ENCODE measurements at places on chromosomes 7 and 10.

- DNase-seq, result no peak
Observed at GRCh38 chr10:56662765-56663447, 301.8 kb upstream of the ZWINT start.

- DNase-seq, result no peak
Observed at GRCh38 chr10:22022257-22023032, 18.9 kb upstream of the DNAJC1 start.

- no peak for DNase-seq
Observed at GRCh38 chr10:77041636-77042258, 595.9 kb downstream of the KCNMA1 start.

GRCh38 chr10:34912771-34913170 lies 97.7 kb upstream of the PARD3 start:
- no peak for DNase-seq

DNA sequence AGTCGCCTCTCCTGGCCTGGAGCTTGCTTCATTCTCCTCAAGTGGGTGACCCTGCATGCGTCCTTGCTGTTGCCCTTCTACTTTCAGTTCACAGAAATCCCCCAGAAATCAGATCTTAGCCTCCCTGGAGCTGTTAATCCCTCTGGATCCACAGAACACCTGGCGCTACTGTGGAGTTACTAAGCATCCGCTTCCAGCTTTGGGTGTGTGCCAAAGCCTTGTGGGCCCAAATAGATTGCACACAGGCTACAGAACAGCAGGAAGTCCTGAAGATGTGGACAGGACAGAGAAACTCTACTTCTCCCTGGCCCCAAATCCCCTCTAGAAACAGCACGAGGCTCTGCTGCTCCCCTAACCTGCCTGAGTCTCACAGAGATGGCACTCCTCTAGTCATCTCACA lies 36.6 kb upstream of the PDLIM1 start:
- no peak for DNase-seq

DNA sequence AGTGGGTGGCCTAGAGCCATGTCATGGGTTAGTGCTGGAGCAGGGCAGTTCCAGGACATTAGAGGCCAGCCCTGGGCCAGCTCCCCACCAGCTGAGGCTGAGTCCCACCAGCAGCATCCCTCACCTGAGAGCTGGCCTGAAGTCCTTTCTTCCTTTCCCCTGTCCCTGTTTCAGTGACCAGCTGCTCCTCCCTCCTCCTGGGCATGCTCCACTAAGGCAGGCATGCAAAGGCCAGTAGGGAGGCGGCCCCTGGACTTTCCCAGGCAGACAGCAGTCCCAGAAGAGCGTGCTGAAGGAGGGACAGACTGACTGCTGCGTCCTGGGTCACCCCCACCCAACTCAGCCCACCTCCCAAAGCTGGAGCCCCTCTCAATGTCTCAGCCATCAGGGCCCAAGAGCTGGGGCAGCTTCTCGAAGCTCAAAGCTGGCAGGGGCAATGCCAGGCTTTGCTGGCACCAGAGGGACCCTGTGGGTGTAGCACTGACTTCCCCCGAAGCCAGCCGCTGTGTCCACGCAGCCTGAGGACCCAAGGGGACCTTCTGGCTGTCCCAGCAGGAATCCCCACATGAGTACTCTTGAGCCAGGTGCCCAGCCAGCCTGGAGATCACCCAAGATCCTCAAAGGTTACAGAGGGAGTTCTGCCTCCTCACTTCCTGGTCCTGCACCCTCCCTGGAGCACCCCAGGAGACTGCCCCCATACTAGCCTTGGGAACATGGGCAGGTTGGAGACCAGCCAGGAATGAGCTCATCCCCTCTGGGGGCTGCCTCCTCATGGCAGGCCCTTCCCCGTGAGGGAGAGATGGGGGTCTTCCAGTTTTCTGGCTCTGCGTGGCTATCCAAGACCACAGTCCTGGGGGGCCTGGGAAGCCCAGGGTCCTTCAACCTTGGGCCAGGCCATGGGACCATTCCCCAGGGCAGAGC lies 35.2 kb upstream of the RET start:
- no peak for DNase-seq

- DNase-seq, result no peak
Observed at GRCh38 chr7:116788572-116789197, 73.7 kb upstream of the CAPZA2 start.

GRCh38 chr7:132526111-132526740 lies 50.0 kb downstream of the PLXNA4 start:
- no peak for DNase-seq

GRCh38 chr10:26890956-26891355 lies 30.2 kb upstream of the ABI1 start:
- peak; percentile 28 for DNase-seq

GRCh38 chr10:78471723-78472550 lies 438.3 kb downstream of the RPS24 start:
- no peak for DNase-seq

GRCh38 chr7:137328373-137329120 lies 15.0 kb downstream of the PTN start:
- DNase-seq, result no peak

GRCh38 chr10:61942604-61943461 lies 41.3 kb downstream of the ARID5B start:
- DNase-seq, result no peak

GRCh38 chr7:151963895-151964870 lies 7.9 kb downstream of the GALNTL5 start:
- DNase-seq, result no peak

DNA sequence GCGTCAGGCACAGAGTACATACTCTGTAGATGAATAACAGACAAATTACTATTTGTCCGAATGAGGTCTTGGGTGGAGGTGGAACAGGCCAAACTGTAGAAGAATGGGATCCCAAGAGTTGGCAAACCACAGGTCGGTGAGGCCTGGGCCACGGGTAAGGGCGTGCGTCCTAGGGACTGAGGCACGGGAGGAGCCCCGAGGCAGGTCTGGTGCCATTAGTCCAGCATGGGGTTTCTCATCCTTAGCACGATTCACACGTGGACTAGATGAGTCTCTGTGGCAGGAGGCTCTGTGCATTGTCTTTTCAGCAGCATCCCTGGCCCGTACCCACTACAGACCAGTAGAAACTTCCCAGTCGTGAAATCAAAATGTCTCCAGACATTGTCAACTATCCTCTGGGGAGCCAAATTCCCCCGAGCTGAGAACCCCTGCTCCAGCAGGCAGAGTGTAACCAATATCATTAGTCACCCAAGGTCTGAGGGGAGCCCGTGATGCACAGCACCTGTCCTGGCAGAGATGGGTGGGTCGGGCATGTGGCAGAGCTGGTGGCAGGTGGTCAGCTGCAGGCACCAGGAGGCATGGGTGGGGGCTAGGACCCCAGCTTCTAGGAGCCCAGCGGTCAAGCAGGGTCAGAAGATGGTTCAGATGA lies 61.3 kb downstream of the COL13A1 start:
- DNase-seq, result no peak

GRCh38 chr10:130727766-130728490 lies 583.6 kb downstream of the TCERG1L start:
- DNase-seq, result no peak

GRCh38 chr7:41316410-41316809 lies 386.5 kb downstream of the INHBA start:
- peak; percentile 13 for DNase-seq

- DNase-seq, result no peak
Observed at GRCh38 chr10:120270906-120271305, 186.1 kb upstream of the PLPP4 start.

GRCh38 chr7:115477193-115477651 lies 553.3 kb downstream of the TFEC start:
- DNase-seq, result no peak

DNA sequence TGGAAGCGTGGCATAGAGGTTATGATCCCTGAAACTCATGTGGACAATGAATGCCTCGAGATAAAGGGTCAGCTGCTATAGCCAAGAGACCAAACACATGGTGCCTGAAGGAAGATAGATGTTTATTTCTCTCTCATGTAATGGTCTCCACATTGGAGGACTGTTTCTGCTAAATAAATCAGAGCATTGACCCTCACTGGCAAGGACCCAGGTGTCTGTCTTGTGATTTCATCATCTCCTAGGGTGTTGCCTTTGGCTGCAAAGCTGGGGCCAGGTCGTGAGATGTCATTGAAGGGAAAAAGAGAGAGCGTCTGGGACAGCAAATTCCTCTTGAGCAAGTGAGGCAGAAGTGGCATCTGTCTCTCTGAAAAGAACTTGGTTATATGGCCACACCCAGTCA lies 64.6 kb downstream of the JCAD start:
- DNase-seq, result no peak

GRCh38 chr10:29420744-29421143 lies 131.9 kb downstream of the LYZL1 start:
- no peak for DNase-seq

DNA sequence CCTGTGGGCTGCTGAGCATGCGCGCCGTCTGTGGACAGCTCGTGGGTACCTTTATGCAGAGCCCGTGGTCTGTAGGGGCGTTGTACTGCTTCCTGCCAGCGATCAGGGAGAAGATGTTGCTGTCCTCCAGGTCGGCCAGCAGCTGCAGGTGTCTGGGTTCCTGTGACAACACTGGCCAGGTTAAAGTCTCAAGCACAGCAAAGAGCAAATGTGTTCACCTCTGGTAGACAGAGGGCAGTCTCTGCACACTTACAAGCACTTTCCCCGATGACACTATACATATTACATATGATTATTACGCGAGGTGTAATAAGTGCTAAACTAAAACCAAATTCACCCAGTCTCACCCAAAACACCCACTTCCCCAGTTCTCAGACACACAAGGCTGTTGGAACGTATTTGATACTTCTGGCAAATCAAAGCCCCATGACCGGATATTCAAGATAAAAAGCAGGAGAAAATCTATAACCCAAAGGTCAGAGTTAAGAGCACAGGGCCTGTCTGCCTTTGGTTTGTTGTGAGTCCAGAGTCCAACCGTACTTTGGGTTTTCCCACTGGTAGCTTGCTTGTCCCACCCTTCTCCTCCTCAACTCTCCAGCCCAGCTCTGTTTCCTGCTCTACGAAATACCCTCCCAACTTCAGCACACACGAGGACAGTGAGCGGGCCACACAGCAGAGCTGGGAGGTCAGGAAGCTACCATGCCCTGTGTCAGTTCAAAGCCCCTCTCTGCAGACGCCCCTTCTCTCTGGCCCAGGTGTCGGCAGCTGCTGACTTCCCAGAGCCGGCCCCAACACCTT lies 49.7 kb upstream of the DDC start:
- DNase-seq, result no peak

- DNase-seq, result no peak
Observed at GRCh38 chr10:7610026-7610425, 56.7 kb downstream of the ITIH5 start.

DNA sequence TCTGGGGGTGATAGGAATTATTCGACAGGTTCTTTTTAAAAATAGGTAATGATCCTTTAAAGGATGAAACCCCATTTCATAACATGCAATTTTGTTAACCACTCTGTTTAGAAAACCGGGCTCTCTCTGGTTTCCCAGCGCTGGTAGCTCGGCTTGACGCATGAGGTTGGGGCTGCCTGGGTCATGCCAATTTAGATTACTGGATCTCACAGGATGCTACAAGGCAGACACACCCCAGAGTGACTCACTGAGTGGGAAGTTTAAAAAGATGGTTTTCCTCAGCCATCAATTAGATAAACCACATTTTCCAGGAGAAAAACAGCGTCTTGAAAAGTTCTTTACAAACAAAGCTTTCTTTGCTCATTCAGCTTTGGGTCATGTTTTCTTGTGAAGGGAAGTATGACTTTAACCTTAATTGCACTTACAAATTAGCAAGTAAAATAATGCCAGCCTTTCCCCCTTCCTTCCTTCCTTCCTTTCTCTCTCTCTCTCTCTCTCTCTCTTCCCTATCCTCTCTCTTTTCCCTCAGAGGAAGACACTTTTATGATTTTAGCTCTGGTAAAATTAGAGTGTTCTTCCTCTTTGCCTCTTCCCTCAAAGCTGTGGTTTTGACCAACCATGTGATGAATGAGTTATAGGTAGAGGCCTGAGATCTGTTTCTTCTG lies 99.8 kb downstream of the EPDR1 start:
- peak; percentile 4 for DNase-seq

DNA sequence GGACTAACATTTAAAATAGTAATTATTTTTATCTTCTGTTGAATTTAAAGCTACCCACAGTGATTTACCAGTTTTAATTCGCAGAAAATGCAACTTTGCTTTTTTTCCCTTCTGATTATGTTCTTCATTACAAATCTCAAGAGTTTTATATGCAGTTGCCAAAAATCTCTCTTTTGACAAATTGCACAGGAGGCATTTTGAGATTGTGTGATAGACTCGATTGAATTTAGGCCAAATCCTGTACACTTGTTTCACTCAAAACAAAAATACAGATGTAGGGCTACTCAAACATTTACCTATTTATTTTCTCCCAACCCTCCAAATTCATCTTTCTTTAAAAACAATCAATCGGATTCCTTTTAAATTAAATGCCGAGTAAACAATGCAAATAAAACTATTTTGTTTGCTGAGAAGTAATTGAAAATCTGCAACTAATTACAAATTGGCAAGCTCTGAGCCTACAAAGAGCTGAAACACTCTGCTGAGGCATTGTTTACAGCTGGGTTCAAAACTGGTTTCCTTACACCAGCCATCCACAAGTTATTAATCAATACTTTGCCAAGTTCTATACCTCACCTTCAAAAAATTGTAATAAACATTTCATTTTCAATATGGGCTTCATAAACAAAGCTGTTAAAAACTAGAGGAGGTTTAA lies 214.9 kb upstream of the TCF7L2 start:
- DNase-seq, result no peak

DNA sequence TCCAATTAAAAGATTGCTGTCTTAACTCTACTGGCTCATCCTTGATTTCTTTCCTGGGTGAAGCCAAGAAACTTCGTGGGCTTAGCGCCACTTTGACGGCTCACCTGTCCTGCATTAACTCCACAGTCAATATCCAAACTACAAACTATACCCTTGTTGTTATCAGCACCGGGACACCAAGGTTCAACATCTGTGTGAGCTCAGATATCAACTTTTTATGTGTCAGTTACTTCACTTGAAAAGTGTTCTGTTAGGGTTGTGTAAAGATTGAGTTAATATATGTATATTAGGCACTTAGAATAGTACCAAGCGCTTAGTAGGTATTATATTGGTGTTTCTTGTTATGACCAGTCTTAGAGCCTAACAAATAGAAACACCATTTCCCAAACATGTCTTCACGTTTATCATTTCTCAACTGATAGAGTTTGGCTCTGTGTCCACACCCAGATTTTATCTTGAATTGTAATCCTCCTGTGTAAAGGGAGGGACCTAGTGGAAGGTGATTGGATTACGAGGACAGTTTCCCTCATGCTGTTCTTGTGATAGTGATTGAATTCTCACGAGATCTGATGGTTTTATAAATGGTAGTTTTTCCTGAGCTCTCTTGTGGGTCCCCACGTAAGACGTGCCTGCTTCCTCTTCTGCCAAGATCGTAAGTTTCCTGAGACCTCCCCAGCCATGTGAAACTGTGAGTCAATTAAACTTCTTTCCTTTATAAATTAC lies 19.0 kb upstream of the ST8SIA6 start:
- no peak for DNase-seq

GRCh38 chr7:155458878-155459699 lies 1.2 kb downstream of the EN2 start:
- DNase-seq, result no peak

GRCh38 chr10:71613261-71613777 lies 106.3 kb downstream of the C10orf105 start:
- DNase-seq, result no peak

Data from NCI-H460 (cell line).